ENCODE measurements at places on chromosomes 12 and 14.

DNA sequence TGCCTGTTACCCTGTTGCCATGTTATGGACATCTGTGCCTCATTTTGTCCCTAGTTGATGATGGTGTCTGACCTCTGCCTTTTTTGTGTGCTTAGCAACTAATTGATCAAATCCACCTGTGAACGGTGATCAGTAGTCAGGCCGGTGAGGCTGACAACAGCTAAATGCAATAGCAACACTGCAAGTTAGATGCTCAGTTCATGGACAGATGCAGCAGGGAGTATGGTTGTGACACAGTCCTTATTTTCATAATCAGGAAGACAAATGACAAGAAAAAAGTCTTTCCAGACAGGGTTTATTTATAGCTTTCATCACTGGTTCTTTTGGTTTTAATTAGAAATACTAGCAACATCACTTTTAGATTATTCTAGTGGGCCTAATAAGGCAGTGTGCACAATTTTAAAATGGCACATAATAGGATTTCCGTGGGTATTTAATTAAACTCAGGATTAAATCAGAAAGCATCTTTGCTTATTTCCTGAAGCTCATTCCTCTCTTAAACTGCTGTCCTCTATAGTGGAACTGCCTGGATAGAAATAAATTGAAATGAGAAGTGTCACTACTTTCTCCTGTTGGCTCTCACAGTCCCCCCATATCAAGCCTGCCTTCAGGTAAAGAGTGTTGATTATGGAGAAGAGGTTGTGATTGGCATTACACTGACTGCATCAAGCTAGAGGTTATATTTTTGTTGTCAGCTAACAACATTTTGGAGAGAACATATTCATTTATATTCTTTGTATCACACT lies 281.1 kb upstream of the NAV3 start:
- no peak for DNase-seq

DNA sequence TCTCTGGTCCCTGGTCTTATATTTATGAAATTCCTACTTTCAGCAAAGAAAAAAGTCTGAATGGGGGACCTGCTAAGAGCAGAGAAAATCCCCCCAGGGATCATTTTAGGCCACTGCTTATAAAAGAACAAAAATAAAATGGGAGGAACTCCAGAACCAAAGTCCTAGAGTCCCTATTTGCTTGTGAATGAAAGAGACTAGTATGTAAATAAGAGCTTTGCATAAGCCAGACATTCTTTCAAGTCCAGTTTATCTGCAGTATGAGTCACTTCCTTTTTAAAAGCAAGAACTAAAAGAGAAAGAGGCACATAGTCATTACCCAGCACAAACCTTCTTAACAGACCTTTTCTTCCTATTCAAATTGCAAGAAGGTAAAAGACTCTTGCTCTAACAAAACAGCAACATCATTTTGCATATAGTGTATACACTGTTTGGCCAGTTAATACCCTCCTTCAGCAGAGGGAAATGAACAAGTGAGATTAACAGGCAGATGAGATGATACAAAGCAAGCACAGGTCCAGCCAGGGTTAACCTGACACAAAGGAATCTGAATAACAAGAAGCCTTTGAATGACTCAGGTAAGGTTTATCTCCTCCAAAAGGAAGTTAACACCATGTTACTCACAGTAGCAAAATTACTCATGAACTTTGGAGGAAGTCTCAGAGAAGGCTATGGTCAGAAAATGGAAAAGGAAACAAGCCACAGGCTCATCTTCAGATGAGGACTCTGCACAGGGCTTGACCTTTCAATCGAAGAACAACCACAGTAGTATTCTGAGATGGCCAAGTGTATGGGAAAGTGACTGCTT lies 87.3 kb downstream of the PHLDA1 start:
- no peak for DNase-seq

- no peak for DNase-seq
Measured at GRCh38 chr12:130014485-130014807, 110.6 kb upstream of the TMEM132D start.

DNA sequence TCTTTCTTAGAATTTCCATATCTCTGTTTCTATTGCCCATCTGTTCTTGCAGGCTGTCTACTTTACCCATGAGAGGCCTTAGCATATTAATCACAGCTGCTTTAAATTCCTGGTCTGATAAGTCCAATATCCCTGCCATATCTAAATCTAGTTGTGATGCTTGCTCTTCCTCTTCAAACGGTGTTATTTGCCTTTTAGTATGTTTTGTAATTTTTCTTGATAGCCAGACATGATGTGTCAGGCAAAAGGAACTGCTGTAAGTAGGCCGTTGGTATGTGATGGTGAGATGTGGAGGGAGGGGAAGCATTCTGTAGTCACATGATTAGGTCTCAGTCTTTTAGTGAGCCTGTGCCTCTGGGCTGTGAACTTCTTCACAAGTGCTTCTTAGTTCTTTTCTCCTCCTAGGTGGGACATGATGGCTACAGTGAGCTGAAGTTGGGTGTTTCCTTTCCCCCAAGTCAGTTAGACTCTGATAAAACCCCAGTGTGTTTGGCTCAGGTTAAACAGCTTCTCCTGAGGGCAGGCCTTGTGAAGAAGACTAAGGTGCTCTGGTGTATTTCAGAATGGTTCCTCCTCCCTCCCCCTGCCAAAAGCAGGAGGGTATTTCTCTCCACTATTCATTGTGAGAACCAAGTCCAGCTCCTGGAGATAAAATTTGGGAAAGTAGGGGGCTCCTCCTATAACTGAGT lies 195.9 kb upstream of the PARP11 start:
- no peak for DNase-seq

DNA sequence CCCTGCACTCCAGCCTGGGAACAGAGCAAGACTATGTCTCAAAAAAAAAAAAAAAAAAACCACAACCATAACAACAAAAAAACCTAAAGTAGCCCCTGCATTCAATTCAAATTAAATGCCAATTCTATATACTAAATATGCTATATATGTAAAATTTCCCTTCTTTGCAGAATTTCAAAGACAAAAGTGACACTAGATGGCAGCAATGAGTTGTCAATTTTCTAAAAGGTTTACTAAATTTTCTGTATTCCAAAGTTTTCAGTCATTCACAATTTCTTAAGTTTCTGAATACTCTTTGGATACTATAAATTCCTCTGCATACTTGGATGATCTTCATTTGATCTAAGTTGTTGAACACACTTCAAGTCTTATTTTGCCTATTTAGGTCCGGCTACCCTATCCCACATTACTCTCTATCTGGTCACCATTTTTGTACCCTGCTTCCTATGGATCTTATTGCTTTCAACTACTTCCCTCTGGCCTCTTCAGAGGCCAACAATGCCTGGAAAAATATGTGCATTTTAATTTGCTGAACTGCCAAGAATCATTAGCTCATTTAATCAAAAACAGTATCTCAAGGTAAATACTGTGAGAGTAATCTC lies 27.9 kb downstream of the HNRNPC start:
- DNase-seq, result no peak

- no peak for DNase-seq
Measured at GRCh38 chr12:120625557-120626419, 14.6 kb upstream of the CABP1 start.

DNA sequence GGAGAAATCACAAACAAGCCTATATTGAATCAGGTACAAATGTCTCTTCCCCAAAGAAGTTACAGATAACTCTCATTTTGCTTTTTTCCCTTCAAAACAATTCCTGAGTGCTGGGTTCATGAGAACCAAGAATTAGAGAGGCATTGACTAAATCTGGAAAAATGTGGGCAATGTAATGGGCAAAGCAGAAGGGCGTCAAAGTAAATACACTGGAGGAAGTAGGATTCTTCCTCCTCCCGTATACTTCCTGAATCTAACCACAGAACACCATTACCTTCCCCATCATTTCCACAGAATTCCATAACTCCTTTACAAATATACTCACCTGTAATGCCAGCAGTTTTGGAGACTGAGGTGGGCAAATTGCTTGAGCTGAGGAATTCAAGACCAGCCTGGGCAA lies 3.0 kb upstream of the RBMS2 start:
- no peak for DNase-seq

GRCh38 chr14:31391473-31391872 lies 28.9 kb downstream of the HEATR5A start:
- no peak for DNase-seq

DNA sequence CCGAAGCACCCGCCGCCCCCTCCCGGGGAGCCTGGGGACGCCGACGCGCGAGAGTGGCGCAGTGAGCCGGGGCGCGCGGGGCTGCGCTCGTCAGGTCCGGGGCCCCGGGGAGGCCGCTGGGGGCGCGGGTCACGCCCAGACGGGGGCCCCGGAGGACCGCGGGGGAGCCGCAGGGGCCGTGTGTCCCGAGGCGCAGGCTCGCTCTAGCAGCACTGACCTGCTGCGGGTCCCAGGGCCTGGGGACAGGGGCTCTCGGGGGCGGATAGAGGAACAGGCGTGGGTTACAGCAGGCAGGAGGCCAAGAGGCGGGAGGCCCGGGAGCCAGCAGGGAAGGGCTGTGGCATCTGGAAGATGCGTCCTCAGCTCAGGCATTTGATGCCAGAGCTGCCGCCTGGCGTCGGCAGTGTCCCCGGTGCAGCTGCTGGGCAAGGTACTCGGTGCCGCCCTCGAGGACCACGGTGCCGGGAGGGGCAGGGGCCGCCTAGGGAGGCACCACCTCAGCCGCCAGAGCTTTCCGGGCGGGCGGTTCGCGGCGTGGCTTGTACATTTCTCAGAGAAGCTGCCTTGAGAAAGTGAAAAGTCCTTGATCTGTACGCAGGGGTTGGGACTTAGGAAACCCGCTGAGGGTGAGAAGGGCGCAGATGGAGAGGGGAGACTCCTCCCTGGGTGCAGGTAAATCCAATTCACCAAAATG lies 1.2 kb downstream of the WNT5B start:
- no peak for DNase-seq

DNA sequence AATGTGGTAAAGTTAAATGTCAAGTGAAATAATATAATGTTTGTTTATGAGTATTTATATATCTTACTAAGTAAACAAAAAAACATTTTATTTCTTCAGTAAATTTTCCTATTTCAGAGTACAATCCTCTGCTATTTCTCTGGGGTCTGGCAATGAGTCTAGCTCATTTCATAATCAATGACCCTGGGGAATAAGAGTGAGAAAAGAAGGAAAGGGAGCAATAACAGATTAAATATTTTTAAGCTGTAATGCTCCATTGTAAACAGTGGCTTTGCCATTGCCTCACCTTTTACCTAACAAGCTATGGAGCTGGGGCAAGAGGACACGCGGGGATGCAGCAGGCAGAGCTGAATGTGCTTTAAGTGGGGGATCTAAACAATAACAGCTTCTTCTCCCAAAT lies 1071.9 kb downstream of the FLRT2 start:
- DNase-seq, result no peak

DNA sequence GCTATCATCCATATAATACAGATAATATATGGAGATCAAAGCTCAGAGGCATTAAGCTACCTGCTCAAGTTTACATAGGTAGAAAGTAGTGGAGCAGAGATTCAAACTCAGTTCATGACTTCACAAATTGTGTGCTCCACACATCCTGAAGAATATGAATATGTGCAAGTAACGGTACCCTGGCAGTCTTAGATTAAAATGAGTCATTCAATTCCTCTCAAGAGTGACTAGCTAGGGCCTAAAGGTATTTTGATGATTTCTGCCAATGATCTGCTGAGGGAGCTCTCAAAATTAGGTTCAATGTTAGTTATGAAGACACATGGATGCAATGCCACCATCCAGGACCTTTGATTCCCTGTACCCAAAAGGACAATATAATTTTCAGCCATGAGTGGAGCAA lies 58.9 kb downstream of the GRIP1 start:
- no peak for DNase-seq

DNA sequence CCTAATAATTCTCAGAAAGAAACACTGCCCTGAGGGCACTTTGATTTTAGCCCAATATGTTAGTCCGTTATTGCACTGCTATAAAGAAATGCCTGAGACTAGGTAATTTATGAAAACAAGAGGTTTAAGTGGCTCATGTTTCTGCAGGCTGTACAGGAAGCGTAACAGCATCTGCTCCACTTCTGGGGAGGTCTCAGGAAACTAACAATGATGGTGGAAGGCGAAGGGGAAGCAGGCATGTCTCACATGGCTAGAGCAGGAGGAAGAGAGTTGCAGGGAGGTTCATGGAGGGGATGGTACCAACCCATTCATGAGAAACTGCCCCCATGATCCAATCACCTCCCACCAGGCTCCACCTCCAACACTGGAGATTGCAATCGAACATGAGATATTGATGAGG lies 49.4 kb upstream of the RERG start:
- no peak for DNase-seq

DNA sequence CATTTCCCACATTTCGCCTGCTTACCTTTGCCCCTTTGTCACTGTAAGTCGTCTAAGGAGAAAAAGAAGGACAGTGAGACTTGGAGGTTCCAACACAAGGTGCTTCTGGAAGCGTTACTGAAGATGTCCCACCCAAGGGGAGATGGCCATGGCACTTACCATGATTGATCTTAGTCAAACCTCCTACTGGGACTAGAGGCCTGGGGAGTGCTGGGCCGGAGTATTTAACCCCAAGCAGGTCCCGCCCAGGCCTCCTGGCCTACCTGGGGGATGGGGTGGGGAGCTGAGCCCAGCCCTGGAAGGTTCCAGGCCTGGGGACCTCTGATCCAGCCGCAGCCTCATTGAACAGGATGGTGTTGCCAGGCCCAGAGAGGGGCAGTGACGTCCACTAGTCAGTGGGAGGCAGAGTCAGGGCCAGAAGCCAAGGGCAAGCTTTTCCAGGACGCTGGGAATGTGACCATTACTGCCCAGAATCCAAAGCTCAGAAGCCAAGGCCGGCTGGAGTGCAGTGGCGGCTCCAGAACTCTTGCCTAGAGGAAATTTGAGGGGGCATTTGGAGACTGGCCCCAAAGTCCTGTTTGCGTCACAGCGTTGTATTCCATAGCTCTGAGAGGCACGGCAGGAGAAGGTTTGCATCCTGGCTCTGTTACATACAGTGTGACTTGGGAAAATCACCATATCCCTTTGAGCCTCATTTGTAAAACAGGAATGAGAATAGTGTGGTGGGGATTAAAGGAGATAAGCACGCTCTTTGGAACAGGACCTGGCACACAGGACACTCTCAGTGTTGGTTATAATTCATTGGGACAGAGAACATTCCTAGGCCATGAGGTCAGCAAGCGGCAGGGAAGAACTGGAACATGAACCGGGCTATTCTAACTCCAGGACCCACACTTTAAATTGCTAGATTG lies at the start of gene HPD:
Gene HPD, minus strand, starts transcription at position 198 of the 911 bp plus-strand sequence. Its CDS starts 36 bp downstream, at position 162.
- DNase-seq, result no peak

DNA sequence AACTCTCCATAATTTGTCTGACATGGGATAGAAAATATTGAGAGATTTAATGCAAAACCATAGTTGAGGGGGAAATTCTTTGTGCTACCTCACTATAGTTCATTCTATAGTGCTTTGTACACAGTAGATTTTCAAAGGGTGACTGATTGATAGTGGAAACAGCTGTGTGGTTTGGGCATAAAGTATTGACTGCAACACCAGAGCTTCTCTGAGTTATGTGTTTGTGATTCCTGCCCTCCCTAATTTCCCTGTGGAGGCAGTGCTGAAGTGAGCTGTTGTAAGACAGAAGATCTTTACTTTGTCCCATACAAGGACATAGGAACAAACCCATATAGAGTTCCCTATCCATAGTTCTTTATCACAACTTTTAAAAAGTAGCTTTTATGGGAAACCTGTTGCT lies 47.1 kb downstream of the PTPRQ start:
- no peak for DNase-seq

DNA sequence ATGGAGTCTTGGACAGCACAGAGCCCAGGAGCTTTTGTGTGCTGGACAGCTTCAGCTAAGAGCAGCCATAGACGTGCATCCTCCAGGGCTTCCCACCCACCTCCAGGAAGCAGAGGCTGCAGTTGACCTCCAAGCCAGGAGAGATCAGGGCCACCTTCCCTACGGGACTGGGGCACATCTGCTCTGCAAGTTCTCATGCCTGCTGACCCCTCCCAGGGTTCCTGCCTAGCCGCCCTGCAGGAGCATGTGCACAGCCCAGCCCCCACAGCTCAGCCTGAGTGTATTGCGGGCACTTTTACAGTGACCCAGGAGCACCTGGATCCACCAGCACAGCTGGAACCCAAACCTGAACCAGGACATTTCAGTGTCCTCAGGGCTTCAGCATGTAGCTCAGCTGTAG lies 915.2 kb downstream of the RPS29 start:
- DNase-seq, result no peak

Measured in activated naive CD4-positive, alpha-beta T cell (primary cell).